Stimulated activated CD4-positive, alpha-beta T cell treated with anti-CD3 and anti-CD28 coated beads, Interleukin-2, amount 100 ng/mL, for 48 hours (primary cell): ENCODE measurements at places on chromosomes 7 and 10.

GRCh38 chr7:137243741-137244140 is 99.8 kb downstream of the PTN start:
- no peak for DNase-seq

DNA sequence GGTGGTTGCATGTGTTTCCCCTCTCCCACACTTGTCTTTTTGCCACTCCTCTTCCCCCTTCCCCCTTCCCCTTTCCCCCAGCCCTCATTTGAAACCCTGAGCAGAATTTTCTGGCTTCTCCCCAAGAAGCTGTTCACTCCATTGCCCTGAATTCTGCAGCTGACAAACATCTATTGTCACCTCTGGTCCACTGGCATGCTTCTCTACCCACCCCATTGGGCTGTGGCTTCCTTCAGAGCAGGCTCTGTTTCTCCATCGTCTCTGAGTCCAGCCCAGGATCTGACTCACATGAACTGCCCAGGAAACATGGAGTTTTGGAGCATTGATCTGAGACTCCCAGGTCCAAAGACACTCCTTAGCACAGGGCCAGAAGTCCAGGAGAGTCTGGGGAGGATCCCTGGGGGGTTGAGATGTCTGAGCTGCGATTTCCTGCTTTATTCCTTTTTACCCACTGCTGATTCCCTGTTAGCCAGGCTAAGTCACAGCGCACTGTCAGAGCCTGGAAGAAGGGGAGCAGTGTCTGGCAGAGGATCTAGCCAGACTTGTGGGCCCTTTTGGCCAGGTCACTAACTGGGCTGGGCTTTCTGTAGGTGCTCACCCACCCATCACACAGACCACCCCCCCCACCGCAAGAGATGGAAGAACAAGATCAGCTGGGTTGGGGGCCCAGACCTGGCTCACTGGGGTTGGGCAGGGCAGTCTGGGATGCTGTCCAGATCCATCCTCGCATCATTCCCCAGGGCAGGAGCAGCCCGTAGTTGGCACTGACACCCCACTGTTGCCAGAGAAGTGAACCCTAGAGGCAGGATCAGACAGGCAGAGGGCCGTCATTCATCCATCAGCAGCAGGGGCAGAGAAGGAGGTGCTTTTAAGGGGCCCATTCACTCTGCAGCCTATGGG is 3.5 kb downstream of the CHAT start:
- DNase-seq = no peak

- no peak for DNase-seq
Measured at GRCh38 chr10:17607060-17607459, 10.1 kb downstream of the HACD1 start.

DNA sequence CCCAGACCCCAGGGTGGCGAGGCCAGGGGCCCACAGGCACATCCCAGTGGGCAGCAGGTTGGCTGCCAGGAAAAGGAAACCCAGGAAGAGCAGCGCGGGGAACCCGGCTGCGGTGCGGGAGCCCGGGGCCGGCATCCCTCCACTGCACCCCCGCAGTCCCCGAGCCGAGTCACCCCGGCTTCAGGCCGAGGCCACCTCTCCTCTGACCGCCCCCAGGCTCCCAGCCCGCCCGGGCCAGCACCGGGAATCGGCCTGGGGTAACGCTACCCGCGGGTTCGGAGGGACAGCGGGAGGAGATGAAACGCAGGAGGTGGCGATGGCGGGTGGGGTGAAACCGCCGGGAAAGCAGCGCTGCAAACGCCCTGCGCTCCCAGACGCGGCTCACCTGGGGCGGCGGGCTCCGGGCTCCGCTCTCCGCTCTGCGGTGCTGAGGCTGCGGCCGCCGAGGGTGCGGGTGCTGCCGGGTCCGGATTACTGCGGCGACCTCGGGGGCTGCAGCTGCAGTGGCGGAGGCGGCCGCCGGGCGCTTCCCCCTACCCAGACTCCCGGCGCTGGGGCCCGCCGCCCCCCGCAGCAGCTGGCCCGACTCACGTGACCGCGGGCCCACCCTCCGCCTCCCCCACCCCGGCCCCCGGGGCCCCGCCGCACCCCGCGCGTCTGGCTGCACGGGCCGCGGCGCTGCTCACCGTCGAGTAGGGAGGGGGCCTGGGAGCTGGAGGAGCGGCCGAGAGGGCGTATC is at the start of gene SCRN1:
Gene SCRN1, minus strand, starts transcription at position 545 of the 739 bp plus-strand sequence. CDS start 20,734 bp downstream, outside the sequence.
- no peak for DNase-seq

DNA sequence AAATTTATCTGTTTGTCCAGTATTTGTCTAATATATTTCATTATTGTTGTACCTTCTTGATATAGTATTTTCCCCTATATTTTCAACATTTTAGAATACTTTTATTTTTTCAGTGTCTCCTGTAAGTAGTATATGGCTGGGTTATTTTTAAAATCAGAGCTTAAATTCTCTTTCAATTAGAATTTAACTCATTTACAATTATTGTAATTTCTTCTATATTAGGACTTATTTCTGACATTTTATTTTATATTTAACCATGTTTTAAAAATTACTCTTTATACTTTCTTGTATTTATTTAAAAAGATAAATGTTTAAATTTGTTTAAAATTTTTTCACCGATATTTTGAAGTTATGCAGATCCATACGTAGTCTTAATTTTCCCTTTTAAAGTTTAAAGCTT is 220.0 kb upstream of the NPVF start:
- DNase-seq = no peak

DNA sequence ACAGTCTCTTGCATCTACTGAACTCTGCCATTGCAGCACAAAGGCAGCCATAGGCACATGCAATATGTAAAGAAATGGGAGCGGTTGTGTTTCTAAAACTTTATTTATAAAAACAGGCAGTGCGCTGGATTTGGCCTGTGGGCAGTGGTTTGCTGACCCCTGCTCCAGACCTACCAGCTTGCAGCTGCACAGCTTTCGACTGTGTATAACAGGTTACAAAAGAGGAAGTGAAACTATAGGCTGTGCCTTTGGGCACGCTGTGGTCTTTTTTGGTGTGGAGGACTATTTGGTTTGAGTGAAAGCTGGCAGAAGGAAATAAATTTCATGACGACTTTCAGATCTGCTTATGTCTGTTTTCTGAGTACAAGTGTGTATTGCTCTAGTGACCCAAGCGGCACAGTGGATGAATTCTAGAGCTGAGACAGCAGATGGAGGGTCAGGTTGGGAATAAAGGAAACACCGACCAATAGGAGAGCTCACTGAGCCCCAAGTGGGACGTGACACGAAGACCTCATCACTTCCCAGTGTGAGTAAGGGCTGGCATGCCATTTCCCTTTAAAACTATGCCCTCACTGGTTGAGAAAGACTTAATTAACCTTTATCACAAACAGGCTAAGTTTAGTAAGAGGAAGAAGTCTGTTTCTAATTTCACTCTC is 152.7 kb downstream of the ANK3 start:
- no peak for DNase-seq

DNA sequence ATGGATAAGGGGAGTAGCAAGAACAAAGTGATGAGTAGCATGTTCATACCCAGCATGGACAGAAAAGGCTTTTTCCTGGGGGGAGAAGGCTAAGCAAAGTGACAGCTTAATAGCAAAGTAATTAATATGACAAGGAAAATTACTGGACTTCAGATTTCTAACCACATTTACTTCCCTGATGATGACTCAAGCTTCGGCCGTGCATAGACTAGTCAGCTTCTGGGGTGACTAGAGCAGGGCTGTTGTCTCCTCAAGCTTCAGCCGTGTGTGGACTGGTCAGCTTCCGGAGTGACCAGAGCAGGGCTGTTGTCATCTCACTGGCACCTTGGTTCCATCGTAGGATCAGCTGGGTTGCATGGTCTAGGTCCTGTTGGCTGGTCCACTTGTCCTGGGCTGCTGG is 2.1 kb upstream of the ZNF117 start:
- DNase-seq = no peak

GRCh38 chr10:109740436-109740835 is 182.9 kb downstream of the XPNPEP1 start:
- DNase-seq = no peak

DNA sequence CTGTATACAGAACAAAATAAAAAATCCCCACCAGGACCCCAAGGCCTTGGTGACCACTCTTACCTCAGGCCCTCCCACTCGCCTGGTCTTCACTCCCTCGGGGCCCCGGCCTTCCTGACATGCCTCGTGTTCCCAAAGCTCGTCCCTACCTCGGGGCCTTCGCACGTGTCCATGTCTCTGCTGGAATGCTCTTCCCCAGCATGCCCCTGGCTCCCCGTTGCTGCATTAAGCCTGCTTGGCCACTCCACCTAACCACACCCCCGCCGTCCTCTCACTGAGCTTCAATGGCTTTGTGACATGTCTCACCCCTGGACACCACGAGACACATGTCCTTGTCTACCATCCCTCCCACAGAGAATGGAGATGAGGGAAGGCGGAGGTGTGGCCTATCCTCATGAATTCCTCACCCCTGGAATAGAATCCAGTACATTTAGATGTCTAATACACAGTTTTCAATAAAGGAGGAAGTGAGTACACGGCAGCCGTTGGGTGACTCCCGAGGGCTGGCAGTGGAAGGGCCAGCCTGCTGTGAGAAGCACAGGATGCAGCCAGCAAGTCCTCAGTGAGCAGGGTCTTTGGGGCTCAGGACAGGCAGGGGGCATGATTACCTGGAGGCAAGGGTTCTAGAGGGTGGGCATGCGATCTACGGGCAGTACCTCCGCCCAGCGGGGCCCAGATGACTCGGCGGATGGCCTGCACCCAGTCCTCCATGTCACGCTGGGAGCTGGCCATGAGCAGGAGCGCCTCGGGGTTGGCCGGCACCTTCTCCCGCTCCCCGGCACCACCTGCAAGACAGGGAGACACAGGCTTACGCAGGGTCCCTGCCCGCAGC is 125.7 kb downstream of the ARHGAP22 start:
- no peak for DNase-seq

GRCh38 chr7:43790006-43790405 is 31.5 kb downstream of the BLVRA start:
- no peak for DNase-seq

DNA sequence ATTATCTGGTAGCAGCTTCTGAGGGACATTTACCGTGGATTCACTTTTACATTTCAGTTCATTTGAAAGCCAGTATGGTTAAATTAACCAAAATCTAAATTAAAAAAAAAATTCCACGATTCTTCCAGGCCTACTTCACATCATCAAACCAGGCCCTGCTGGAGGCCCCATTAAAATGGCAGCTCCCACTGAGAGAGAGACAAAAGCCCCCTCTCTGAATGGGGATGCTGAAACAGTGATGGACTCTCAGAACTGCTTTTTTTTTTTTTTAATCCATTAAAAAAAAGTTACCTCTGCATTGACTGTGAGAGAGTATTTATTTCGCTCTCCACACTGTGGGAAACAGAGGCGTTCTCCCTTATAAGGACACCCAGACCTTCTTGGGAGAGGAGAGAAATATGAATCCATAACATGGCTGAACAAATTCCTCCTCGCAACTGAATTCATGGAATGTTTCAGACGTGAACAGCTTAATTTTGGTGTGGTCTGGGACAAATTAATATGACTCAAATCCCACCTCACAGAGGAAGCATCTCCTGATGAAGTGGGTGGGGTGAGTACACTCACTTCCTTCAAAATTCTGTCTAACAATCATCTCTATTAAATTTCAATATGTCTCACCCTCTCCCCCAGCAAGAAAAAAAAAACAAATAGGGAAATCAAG is 73.5 kb downstream of the SAMD9 start:
- DNase-seq = no peak

GRCh38 chr7:4607311-4607729 is 74.8 kb upstream of the FOXK1 start:
- DNase-seq = no peak

DNA sequence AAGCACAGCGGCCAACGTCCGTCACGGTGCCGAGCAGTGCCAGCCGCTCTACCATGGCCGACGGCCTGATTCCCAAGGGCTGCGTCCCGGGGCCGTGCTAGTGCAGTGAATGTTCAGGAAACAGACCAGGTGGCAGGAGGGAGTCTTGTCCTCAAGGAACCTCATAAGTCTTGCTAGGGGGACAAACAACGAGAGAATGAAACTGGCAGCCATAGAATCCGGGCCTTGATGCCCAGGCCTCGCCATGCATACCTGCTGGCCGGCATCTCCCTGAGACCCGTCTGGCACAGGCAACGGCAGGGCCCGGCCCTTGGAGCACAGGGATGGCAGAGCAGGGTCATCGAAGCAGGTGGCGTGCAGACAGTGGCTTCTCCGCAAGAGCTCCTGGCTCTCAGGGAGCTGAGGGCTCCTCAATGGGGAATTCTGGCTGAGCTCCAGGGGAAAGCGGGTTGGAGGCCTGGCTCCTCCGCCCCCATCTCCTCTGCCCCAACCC is 58.8 kb downstream of the DIP2C start:
- no peak for DNase-seq

GRCh38 chr7:51847461-51848134 is 531.0 kb upstream of the COBL start:
- no peak for DNase-seq

- DNase-seq = no peak
Measured at GRCh38 chr7:9124320-9124719, 690.9 kb downstream of the NXPH1 start.

DNA sequence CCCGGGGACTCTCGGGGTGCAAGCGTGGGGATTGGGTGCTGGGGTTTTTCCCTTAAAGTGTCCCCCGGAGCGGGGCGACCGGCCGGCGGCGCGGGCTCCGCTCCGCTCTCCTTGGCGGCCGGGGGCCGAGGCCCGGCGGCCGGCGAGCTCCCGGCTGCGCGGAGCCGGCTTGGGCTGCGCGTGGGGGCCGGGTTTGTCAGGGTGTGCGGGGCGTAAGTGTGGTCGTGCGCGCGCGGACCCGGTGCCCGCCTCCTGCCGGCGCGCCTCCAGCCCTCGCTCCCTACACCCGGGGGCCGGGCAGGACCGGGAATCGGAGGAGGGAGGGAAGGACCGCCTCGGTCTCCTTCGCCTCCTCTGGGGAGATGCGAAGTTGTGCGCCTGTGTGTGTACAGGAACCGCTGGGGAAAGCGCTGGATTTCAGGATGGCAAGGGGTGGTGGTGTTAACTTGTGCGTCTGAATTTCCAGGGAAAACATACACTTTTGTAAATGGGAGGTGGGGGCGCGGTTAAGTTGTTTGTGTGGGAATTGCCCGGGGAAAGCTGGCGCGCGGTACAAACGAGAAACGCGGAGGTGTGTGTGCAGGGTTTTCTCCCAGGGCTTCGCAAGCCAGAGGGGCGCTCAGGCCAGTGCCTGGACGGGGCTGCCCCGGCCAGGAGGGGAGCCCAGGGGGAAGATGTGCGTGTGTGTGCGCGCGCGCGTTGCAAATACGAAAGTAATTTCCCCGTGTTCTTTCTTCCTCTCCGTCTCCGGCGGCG is 737 bp downstream of the ZMIZ1 start:
- DNase-seq = no peak

DNA sequence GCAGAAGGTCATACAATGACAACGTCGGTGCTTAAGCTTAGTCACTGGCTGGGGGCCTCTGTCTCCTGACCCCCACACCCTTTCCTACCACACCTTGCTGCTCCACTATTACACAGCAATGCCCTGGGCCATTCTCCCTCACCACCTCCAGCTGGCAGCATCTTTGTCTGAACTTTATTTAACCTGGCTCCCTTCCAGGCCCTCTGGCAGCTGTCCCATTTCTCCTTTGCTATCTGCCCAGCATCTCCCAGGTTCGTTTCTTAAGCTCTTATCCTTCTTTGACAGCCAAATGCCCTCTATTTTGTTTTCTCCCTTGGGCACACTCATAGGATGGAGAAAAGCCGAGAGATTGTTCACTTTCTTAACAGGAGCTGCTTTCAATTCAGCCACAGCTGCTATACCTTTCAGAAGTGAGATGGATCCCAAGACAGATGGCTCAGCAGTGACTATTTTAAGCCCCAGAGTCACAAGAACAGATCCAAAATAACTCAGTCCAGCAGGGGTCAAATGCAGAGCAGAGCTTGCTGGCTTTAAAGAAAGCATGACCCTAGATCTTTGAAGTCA is 1277.1 kb upstream of the AUTS2 start:
- no peak for DNase-seq
